ENCODE measurements at places on chromosomes 1 and 21.

DNA sequence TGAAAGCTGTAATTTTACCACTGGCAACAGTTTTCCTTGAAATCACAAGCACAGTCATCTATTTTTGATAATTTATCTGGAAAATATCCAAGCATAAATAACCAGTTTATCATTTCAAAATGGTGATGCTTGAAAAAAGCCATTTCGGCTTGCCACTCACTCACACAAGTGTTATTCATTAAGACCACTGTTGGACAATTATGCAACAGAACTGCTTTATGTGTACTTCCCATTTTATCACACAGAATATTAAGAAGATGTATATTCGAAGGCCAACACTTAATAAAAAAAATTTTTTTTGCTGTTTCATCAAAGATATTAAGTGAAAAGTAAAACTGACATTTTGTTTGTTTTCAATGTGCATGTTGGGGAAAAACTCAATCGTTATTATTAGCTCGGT, 62.3 kb downstream of the EIF4G3 start:
- DNase-seq: no peak

- DNase-seq: no peak
Observed at GRCh38 chr1:18875107-18875795, 15.8 kb upstream of the TAS1R2 start.

DNA sequence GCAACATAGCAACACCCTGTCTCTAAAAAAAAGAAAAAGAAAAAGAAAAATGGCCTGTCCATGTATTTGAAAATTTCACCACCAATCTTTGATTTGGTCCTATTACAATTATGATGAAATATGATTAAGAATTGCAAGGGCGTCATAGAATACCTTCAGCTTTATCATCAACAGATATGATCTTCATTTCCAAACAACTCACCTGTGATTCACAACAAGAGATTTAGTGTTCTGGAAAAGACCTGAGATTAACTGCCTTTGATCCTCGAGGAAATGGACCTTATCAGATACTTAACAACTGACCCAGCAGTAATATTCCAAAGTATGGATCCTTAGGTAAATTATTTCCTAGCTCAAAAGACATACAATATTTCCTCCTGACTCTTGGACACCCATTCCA, 3.5 kb upstream of the GSTM4 start:
- no peak for DNase-seq

DNA sequence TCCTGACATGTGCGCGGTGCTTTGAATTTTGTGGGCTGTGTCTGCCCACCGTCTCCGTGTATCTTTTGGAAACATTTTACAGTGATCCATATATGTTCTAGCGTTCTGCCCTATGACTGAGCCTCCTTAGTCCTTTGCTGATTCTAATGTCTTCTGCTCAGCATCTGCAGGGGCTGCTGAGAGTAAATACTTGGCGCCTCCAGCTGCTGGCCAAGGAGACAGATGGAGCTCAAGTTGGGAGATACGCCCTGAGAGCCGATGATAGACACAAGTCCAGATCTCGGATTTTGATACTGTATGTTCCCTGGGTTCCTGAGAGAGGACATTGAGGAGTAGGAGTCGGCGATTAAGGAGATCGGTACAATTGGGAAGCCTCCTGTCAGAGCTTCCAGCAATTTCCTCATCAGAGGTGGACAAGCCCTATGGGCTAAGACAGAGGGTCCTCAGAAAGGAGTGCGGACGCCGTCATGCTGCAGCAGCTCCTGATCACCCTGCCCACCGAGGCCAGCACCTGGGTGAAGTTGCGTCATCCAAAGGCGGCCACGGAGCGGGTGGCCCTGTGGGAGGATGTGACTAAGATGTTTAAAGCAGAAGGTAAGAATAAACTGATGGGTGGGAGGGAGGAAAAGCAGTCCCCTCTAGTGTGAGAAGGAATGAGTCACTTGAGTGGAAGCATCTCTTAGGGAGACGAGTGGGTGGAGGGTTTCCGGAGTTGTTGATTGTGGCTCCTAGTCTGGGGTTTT, 390 bp downstream of the ZFP69B start:
- DNase-seq: no peak

DNA sequence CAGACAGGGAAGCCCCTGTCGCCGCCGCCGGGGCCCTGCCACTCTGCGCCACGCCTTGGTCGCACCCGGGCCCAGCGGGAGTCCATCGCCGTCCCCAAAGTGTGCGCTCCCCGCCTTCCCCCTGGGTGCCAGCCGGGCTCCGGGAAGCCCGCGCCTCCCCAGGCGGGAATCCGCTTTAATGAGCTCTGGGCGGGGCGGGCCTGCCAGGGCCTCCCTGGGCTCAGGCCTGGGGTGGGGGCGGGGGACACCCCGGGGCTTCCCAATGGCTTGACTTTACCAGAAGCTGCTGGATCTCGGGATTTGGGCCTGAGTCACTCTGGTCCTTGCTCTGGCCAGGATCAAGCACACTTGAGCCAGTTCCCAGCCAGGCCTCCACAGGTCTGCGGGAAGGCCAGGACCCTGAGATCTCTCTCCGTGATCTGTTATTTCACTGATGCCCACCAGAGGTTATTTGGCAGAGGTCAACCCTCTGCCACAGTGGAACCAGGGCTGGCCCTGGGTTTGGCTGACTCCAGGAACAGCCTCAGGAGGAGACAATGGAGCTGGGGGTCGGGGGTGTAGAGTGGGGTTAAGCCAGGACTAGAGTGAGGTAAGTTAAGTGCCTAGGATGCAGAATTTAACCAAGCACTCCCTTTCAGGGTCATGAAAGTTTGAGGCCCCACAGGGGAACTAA, 178.4 kb upstream of the EDN2 start:
- DNase-seq: no peak

DNA sequence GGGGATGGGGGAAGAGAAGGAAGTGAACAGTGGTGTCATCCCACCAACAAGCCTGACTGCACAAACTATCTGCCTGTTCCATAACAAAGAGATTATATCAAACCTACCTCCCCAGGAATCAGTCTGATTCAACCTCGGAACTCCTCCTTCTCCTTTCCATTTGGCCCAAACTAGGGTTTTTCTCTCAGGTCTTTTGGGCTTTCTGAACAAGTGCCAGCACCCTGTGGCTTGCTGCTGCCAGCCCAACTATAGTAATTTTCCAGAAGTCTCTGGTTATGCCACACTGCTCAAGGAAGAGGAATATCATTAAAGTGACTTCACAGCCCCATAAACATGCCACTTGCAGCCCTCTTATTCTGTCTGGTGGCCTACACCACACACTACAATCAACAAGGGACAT, 70.5 kb downstream of the RGS7 start:
- no peak for DNase-seq
